Stimulated activated CD4-positive, alpha-beta T cell treated with anti-CD3 and anti-CD28 coated beads, Interleukin-1b, Interleukin-23, amount 100 ng/mL, for 1 hour (primary cell): ENCODE measurements at places on chromosomes 1 and 21.

GRCh38 chr1:232378266-232379062, 251.5 kb downstream of the SIPA1L2 start:
- no peak for DNase-seq

DNA sequence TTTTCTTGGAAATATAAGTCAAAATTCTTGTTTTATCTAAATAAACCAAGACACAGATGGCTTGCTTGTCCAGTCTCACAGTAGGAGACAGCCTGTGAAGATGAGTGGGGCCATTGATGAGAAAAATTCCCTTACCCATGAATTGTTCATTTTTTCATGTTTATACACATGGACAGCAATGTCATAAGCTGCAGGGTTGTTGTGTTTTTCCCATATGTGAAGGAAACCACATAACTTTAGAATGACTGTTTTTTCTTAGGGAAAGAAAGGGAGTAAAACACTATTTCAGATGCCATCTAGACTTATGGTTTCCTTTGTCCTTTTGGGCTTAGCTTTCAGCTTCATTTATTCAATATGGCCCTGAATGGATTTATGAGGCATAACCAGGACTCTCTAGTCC, 622.5 kb upstream of the NR5A2 start:
- DNase-seq, result no peak

DNA sequence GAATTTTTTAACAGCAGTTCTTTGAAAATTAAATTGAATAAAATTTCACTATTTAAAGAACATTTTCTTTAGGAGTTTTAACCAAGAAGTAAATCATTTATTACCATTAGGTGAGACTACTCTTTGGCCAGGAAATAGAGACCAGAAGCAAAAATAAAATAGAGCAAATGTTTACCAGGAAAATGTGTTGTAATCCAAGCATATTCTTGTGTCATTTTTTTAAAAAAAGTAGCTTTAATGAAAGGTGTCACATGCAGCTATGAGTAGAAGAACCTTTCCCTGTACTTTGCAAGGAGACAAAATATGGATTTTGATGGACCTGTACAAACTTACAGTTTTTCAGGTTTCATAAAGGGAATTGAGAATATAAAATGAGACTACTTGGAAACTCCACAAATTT, 140.8 kb downstream of the NFIA start:
- no peak for DNase-seq

- DNase-seq, result no peak
Observed at GRCh38 chr1:17023102-17023501, 11.4 kb upstream of the ATP13A2 start.

DNA sequence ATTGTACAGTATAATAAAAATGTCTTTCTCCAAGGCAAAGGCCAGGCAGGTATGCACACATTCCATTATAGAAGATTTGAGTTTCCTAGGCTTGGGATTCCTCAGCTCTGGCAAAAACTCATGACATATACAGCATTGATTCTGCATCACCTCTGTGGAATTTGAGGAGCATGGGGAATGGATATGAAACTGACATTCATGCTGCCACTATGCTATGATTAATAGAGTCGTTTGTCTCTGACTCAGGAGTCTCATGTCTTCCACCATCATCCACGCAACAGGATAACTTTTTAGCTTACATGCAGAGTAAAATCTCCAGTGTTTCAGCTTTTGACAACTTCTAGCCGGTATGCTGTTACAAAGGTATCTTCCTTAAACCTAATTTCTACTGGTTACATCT, 49.8 kb upstream of the ADORA3 start:
- DNase-seq, result no peak

- no peak for DNase-seq
Observed at GRCh38 chr1:217506878-217507277, 124.0 kb downstream of the GPATCH2 start.

GRCh38 chr1:199170711-199171110, 531.9 kb downstream of the PTPRC start:
- no peak for DNase-seq

- no peak for DNase-seq
Observed at GRCh38 chr1:193988885-193989284, 802.5 kb upstream of the B3GALT2 start.

- DNase-seq, result no peak
Observed at GRCh38 chr21:15367061-15367626, 302.3 kb upstream of the NRIP1 start.

- DNase-seq, result no peak
Observed at GRCh38 chr1:192872010-192872409, 63.2 kb downstream of the RGS2 start.

GRCh38 chr1:182664296-182664695, 20.1 kb downstream of the RGS8 start:
- DNase-seq, result no peak

GRCh38 chr1:41898191-41898713, 20.5 kb downstream of the HIVEP3 start:
- peak; percentile 45 for DNase-seq

- DNase-seq, result no peak
Observed at GRCh38 chr1:239784896-239785295, 306.8 kb upstream of the FMN2 start.

GRCh38 chr1:196302981-196303380, 305.3 kb downstream of the KCNT2 start:
- no peak for DNase-seq

GRCh38 chr21:44344541-44345183, 5.5 kb upstream of the CFAP410 start:
- DNase-seq, result no peak

DNA sequence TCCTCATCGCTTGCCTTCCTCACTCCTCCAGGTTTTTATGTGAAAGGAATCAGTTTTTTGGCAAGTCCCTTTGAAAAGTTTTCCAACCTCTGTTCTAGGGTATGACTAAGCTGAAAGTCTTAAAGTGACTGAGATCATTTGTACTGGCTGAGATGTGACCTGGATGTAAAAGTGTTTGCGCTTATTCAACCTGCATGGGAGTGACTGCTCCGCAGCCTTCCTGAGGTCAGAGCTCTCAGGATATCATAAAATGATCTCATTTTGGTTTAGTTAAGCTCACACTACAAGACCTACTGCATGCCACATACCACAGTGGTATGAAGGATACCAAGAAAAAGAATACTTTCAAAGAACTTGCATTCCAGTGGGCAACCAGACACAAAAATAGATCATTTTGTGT, 29.8 kb upstream of the TADA1 start:
- no peak for DNase-seq

GRCh38 chr1:219991919-219992318, 54.4 kb downstream of the EPRS1 start:
- no peak for DNase-seq

DNA sequence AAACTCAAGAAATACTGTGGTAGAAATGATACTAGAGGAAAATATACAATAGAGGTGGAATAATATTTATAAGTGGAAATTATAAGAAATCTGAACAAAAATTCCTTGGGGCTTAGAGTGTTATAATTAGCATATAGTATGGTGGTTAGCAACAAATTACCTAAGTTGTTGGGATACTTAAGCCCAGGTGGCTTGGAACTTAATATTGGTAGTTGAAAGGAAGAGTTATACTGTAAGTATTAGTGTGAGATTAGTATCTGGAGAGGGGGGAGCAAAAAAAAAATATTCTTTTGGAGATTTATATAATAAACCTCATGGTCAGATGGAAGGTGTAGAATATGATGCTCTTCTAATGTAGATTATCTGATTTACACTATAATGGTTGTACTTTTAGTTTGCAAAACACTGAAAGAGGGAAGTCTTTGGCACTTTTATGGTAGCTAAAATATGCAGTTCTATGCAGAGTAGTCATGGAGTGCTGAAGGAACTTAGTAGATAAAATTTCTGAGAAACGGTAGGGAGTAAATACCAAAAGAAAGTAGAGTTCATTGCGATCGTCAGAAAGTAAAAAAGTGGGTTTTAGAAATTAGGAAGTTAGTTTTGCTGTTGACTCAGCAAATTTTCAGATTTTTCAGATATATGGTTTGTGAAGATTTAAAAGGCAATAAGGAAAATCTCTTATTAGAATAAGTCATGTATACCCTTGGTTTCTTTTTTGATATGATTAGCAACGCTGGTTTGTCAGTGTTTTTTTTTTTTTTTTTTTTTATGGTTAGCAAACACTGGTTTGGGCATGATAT, 45.7 kb downstream of the MTF2 start:
- no peak for DNase-seq

DNA sequence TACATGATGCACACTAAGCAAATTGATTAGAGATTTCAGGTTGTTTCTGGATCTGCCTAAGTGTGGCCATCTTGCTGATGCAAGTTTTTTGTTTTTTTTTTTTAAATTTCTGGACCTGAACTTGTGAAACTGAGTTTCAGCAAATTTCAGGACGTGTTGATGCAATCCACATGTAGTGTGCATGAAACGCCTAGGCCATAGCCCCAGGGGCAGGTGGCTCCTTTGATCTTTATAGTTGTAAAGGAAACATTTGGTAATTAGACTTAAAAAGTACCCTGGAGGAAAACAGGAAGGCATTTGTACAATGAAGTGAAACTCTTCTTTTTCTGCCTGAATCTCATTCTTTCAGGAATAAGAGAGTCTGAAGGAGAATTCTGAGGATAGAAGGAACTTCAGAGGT, 162.2 kb upstream of the LHX8 start:
- no peak for DNase-seq

GRCh38 chr1:45584351-45585109, 689 bp downstream of the NASP start:
- DNase-seq, result peak; percentile 80

DNA sequence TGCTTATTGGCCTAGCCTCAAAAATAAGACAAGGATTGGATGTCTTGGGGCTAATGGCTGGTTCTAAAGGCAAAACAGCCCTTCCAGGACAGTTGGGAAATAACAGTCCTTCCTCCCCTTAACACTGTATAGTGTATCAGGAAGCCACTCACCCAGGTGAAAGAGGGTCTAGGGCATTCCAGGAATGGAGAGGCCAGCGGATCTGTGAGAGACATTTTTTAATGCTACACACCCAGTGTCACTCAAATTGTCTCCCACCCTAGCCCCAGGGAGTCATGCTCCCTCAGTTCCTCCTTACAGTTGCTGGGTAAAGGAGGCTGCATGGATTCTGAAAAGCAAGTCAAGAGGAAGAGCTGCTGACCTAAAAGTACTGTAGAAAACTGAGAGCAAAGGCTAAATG, 24.1 kb upstream of the EXO1 start:
- no peak for DNase-seq

GRCh38 chr1:26913389-26913753, 404 bp downstream of the NR0B2 start:
- no peak for DNase-seq

DNA sequence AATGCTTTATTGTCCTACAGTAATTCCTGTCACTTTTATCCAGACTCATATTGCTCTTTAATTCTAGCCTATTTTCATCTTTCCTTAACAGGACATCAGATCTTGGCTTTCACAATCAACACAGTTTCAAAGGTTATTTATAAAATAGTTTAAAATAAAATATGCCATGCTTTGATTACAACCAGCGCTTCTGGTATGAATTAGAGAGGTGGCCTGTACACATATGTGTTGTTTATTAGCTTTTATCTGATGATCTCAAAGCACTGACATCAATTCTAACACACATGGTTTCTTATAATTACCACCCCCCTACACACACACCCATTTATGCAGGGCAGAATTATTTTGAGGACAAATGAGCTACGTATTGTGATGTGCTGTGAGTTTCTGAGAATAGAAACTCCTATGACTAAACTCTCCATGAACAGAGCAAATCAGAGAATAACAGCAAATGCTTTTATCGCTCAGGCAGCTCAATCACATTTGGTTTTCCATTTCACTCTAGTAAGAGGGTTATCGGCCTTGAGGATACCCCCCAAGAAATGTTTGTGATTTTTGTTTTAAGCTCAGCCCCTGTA, 18.0 kb downstream of the CD247 start:
- DNase-seq, result no peak

GRCh38 chr21:15050568-15051377, 14.0 kb downstream of the NRIP1 start:
- DNase-seq, result no peak

GRCh38 chr1:180235502-180236239, 5.6 kb downstream of the LHX4 start:
- DNase-seq, result no peak

GRCh38 chr21:16509476-16509875, 779.7 kb downstream of the USP25 start:
- no peak for DNase-seq

GRCh38 chr1:59690171-59690930, 124.4 kb upstream of the HOOK1 start:
- no peak for DNase-seq

DNA sequence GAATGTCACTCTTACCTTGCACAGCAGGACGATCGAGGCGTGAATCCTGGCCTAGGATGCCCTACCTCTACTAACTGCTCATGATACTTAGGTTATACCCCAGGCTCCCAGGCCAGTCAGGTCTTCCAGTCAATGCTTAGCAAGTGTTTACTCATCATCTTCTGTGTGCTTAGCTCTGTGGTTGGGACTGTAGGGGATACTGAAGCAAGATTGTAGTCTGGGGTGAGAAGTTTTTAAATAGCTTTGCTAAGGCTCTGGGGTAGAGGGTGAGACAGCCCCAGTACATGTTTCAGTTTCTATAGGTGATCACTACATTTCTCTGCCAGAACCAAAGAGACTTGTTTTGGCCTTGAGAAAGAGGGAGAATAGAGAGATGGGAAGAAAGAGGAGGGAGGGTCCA, 250.8 kb upstream of the KIAA0040 start:
- no peak for DNase-seq

DNA sequence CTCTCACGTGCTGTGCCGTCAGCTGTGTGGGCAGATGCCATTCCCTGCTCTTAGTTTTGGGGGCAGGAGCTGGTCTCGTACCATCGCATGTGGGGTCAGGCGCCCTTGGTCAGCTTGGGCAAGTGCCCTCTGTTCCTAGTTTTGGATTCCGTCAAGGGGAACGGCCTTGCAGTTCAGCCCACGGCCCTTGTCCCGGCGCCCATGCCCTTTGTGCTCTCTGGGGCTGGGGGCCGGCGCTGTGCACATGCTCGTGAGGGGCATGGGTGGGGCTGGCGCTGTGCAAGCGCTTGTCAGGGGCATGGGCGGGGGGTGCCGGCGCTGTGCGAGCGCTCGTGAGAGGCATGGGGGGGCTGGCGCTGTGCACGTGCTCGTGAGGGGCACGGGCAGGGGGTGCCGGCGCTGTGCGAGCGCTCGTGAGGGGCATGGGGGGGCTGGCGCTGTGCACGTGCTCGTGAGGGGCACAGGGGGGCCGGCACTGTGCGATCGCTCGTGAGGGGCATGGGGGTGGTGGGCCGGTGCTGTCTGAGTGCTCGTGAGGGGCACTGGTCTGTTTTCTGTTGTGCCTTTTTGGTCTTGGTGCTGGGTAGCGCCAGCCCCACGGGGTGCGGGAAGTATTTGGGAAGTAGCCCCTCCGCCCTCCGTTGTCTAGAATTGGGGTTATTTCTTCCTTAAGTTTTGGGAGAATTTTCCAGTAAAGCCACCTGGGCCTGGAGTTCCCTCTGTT, 29.5 kb upstream of the DIP2A start:
- no peak for DNase-seq
